ENCODE measurements at places on chromosomes 7 and 10.
A peak's percentile ranks its signal among the peaks of the same experiment; 100 is the strongest.

- DNase-seq = peak; percentile 67
Observed at GRCh38 chr10:59362959-59363381, 621 bp upstream of the FAM13C start.

DNA sequence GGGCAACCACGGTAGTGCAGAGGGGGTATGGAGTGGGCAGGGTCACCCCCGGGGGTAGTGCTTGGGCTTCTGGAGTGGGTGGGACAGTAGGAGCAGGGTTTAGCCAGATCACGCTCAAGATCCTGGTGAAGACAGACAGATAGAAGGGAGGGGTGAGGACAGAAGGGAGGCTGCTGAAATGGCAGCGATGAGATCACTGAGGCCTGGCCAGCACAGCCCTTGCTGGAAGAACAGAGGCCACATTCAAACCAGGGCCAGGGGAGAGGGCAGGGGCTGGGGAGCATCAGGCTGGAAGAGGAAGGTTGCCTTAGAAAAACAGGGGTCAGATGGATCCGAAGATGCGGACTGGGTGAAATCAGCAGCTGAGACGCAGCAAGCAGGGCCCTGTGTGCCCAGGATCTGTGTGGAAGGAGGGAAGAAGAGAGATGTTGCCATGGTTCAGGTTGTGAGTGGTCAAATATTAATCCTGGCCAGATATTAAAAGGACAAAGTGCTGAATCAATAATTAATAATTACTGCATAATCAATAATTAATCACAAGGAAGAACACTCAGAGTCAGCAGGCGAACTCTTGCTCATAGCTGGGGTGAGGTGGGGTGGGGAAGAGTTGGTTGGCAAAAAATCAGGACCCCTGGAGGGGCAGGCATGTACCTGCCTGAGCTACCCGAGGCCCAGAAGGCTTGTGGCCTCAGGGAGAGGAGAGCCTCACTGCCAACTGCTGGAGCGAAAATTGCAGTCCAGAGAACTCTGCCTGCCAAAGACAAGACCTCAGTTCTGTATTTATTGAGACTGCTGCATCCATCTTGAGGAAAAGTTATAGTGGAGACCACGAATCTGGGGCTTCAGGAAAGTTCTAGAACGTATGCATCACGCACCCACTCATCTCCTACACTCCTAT is 105.7 kb downstream of the GRB10 start:
- DNase-seq = peak; percentile 59

- no peak for DNase-seq
Observed at GRCh38 chr10:123119081-123119480, 16.7 kb upstream of the HMX3 start.

DNA sequence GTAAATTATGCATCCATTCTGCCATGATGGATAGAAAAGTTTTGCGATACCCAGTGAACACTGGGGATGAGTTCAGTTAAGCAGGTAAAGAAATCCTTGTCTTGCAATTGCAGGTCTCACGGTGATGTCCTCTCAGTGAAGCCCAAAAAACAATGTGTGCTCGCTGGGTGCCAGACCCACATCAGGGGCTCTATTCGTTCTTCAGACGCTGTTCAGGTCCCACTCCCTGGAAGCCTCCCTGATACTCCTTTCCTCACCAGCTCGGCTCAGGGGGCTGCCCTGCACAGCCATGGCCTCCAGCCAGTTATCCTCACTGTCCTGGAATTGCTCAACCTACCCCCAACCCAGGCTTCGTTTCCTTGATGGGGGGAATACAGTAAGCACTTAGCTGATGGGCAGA is 323.5 kb downstream of the ADARB2 start:
- DNase-seq = no peak

- DNase-seq = no peak
Observed at GRCh38 chr7:102125127-102125596, 161.5 kb upstream of the SH2B2 start.

GRCh38 chr7:51080622-51081269 is 235.9 kb downstream of the COBL start:
- DNase-seq = peak; percentile 29

- DNase-seq = no peak
Observed at GRCh38 chr10:103960103-103960502, 6.8 kb upstream of the SLK start.

DNA sequence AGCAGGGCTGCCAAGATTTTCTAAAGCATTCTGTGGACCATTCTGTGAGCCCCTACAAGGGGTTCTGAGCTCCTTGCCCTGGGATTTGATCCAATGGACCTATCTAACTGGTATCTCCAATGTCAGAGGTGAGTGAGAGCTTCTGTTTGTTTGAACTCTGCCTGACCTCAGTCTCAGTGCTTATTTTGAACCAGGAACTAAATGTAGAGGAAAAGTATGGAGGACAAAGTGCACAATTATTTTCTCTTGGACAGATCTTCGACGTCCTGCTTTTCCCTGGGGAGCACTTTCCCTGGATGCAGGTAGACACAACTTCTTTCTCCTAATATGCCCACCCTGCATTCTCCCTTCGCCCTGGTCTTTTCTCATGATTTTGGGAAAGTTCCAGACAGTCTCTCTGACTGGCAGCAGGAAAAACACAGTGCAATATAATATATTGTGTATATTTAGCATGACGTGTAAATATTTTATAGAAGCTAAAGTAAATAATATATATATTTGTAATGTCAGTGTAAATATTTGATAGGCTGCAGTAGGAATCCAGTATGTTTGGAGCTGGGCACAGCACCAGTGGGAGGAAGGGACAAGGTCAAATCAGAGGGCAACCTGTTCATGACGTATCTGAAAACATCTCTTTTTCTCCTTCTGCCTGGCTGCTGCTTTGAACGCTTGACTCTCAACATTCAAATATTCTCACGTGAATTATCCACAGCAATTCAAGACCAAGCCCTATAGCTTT is 184.0 kb upstream of the LYZL1 start:
- DNase-seq = no peak

- no peak for DNase-seq
Observed at GRCh38 chr10:17779784-17780183, 27.8 kb downstream of the TMEM236 start.

- no peak for DNase-seq
Observed at GRCh38 chr10:110458266-110458920, 39.3 kb upstream of the DUSP5 start.

DNA sequence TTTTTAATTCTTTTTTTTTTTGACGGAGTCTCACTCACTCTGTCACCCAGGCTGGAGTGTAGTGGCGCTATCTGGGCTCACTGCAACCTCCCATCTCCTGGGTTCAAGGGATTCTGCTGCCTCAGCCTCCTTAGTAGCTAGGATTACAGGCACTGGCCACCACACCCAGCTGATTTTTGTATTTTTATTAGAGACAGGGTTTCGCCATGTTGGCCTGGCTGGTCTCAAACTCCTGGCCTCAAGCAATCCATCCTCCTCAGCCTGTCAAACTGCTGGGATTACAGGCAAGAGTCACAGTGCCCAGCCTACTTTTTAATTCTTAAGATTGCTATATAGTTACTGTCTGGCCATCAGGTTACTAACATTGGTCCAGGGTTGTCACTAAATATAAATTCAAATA is 59.6 kb downstream of the ZNF277 start:
- DNase-seq = no peak

GRCh38 chr7:116433246-116433645 is 66.3 kb upstream of the CAV2 start:
- no peak for DNase-seq

- DNase-seq = no peak
Observed at GRCh38 chr7:113366122-113366521, 247.8 kb upstream of the SMIM30 start.

- DNase-seq = no peak
Observed at GRCh38 chr10:70227548-70228320, 5.5 kb downstream of the PPA1 start.

- no peak for DNase-seq
Observed at GRCh38 chr7:133699386-133699785, 427.8 kb upstream of the LRGUK start.

GRCh38 chr10:60454336-60454735 is 64.7 kb upstream of the ANK3 start:
- DNase-seq = no peak

GRCh38 chr10:11397980-11398580 is 213.4 kb downstream of the USP6NL start:
- DNase-seq = peak; percentile 23

GRCh38 chr7:155972651-155973390 is 160.6 kb upstream of the SHH start:
- no peak for DNase-seq

GRCh38 chr7:98294798-98295382 is 13.4 kb downstream of the BRI3 start:
- no peak for DNase-seq

DNA sequence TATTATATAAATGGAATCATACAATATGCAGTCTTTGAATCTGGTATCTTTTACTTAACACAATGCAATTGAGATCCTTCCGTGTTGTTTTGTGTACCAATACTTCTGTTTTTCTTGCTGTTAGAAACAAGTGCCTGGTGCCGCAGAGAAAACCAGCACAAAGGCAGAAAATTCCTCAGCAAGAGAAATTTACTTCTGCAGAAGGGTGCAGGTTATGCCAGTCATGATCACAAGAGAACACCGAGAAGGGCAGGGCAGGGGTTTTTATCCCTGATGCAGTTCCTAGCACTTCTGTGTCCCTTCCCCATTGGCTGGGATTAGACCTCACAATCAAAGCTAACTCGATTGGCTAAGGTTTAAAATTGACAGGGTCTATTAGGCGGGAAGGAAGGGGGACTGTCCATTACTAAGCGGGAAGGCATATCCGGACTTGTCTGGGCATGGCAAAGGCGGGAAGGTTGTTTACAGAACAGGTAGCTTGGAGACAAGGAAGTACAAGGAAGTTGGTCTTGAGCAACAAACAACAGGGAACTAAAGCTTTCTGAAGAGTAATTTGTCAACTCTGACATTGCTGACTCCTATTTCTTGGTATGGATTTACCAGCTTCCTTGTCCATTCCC is 2.4 kb upstream of the ZNF33B start:
- no peak for DNase-seq

DNA sequence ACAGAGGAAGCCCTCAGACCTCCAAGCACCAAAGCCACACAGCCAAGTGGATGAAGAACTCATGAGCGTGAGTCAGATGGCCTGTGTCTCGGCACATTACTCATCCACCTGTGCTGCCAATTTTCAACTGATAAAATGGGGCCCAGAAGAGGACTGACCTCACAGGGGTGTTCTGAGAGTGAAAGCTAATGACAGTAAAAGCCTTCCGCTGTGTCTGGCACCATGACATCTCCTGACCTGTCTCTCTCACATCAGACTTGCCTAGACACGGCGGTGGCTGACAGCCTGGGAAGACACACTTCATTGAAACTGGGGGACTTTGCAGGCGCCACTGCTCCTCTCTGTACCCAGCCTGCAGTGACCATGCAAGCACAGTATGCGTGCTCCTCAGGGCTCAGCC is 8.3 kb upstream of the SLC18A3 start:
- DNase-seq = no peak

DNA sequence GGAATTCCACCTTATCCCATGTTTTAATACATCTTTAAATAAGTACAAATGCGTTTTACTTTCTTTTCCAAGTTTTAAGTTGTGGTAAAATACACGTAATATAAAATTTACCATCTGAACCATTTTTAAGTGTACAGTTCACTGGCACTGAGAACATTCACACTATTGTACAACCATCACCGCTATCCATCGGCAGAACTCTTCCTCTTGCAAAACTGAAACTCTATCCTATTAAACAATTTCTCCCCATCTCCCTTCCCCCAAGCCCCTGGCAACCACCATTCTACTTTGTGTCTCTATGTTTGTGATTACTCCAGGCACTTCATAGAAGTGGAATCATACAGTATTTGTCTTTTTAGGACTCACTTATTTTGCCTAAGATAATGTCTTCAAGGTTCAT is 33.8 kb downstream of the HIP1 start:
- no peak for DNase-seq

- peak; percentile 37 for DNase-seq
Observed at GRCh38 chr10:119658274-119658673, 7.1 kb downstream of the BAG3 start.

DNA sequence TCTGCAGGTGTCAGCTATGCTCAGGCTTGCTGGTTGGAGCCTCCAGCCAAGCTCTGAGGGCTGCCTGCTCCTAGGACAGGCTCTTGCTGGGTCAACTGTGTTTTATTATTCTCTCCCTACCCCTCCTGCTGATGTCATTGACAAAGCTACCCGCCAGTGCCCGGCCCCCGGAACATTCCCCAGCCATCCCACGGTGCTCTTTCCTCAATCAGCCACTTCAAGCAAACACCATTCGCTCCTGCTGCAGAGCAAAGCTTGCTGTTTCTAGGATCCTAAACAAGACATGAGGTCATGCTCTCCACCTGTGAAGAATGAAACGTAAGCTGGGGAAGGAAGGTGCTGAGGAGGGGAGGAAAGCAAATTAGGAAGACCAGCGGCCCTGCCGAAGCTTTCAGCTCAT is 2.1 kb upstream of the C10orf71 start:
- DNase-seq = no peak

GRCh38 chr7:128931190-128931798 is 6.4 kb upstream of the IRF5 start:
- DNase-seq = no peak

- DNase-seq = no peak
Observed at GRCh38 chr7:28858206-28858605, 99.9 kb downstream of the TRIL start.

DNA sequence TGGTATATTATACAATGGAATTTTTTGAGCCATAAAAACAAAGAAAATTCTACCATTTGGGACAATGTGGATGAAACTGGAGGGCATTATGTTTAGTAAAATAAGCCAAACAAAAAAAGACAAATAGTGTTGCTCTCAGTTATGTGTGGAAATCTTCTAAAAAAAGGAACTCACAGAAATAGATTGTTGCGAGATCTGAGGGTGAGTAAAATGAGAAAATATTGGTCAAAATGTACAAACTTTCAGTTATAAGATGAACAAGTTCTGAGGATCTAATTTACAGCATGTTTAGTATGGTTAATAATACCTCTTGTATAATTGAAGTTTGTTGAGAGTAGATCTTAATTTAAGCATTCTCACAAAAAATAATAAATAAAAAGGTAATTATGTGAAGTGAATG is 291.2 kb downstream of the KIF20B start:
- DNase-seq = no peak

DNA sequence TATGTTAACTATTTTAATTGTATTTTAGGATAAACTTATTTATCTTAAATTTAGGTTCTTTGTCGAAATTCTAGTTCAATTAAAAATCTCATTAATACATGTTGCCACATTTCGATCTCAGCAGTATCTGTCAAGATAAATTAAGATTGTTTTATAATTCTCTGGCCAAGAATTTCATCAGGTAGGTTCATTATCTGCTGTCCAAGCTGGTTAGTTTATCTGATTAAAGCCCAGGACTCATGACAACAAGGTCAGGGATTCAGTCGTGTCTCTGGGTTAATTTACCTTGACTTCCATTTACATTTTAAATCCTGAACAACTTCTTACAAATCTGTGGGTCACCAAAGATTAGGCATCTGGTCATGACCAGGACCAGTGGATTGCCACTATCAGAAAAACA is 7.6 kb downstream of the STEAP4 start:
- DNase-seq = no peak

All from hippocampal formation (tissue), 2 donors.